ENCODE measurements at places on chromosomes 1 and 21.

DNA sequence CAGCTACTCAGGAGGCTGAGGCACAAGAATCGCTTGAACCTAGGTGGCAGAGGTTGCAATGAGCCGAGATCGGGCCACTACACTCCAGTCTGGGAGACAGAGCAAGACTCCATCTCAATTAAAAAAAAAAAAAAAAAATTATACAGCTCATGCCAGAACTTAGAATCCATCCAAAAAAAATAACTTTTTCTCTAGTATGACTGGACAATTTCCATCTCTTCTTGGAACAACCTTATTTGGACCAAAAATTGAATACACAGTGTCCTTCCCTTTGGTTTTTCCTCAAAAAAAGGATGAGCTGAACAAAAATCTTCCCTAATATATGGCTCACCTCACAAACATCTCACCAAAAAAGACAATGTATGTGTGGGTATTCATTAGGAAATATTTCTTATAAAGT is 73.7 kb downstream of the TOR3A start:
- no peak for DNase-seq

GRCh38 chr1:201466492-201466891 is 2.5 kb downstream of the PHLDA3 start:
- DNase-seq = no peak

DNA sequence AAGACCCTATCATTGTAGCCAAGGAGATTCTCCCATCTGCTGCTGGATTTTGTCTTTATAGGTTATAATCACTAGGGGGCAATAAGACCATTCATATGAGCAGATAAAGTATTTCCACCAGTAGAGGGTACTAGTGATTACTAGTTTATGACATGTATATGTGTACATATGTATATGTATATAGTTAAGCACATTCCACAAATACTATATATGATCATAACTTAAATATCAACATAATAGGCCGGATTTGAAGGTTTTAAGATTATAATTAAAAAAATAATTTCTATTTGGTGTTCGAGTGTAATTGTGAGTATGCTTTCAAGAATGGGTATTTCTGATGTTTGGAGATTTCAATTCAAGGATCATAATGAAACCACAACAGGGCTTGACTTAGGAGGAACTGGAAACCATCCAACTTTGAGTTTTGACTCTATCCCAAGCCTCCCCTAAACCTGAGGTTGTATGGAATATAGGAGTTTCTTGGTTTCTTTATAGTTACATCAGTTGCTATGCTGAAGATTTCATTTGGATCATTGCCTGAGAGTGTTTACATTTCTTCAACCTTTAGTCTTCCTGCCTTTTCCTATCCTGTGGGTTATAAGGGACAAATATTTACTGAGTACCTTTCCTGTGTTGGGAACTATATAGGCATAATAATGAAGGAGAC is 16.9 kb downstream of the TCEANC2 start:
- no peak for DNase-seq

DNA sequence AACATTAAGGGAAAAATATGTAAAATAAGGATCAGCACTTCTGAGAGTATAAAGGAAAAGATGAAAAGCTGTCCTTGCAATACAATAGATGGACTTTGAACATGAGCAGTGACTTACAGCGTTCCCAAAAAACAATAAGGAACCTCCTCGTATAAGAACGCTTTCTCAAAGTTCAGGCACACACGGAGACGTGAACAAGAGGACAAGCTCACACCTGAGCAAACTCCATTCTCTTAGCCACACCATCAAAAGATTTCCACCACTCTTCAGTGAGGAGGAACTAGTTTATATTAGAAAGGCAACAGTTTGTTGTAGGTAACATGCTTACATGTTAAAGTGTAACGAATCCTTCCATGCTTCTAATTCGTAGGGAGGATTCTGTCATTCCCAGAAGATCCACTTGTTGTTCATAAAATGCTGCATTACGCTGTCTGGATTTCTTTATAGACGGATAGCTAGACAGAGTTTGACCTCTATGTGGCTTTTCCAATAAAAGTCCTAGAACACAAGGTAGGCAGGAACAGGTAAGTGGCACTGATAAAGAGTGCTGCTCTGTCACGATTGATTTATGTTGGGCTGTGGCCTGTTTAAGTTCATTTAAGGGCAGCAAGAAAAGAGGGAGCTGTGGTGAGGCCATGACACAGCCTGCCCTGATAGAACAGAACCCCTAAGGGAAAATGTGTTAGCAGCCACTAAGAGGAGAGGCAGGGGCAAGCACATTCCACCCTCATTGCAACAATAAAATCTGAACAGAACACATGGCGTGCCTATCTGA is 37.0 kb upstream of the ATP1A1 start:
- no peak for DNase-seq

- no peak for DNase-seq
These were observed 36.0 kb downstream of the KRTAP10-1 start for GRCh38 chr21:44503901-44504399.

DNA sequence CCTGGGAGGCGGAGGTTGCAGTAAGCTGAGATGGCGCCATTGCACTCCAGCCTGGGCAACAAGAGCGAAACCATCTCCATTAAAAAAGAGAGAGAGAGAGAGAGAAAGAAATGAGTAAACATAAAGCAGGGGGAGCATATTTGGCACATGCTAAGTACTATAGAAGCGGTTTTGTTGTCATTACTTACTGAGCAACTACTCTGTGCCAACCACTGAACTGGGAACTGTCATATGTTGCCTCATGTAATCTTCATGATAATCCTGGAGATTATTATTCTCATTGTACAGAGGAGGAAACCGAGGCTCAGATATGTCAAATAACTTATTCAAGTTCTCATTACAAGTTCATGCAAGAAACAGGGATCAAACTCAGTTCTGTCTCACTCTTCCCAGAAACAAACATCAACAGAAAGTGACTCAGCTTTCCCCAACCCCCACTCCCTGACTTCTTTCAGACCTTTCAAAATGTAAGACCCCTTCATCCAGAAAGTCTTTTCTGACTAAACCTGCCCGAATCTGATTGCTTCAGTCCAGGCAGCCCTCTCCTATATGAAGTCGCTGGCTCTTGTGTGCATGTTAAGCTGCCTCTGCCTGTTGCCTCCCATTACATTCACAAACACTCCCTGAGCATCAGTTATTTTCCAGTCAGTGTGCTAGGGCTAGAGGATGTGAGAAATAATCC is 23.5 kb downstream of the LAMB3 start:
- no peak for DNase-seq

GRCh38 chr1:24411963-24412362 is 1.6 kb downstream of the STPG1 start:
- no peak for DNase-seq

- no peak for DNase-seq
These were observed 450 bp upstream of the POU3F1 start for GRCh38 chr1:38046884-38047602.

GRCh38 chr1:195806060-195806459 is 802.2 kb downstream of the KCNT2 start:
- no peak for DNase-seq

- no peak for DNase-seq
These were observed 58.7 kb upstream of the RGS1 start for GRCh38 chr1:192516776-192517297.

GRCh38 chr21:33229784-33230544 is at the start of gene IFNAR2:
IFNAR2 (plus strand) TSS chr21:33229938; CDS start chr21:33241923, 11,985 bp downstream.
- DNase-seq = no peak

- DNase-seq = no peak
These were observed 780.6 kb downstream of the LTN1 start for GRCh38 chr21:28212061-28212460.

GRCh38 chr1:60922304-60922703 is 160.1 kb upstream of the NFIA start:
- no peak for DNase-seq

- DNase-seq = no peak
These were observed 119.6 kb upstream of the CD34 start for GRCh38 chr1:208030288-208031091.

GRCh38 chr21:39004634-39005501 is 178.4 kb downstream of the PSMG1 start:
- DNase-seq = no peak

- no peak for DNase-seq
These were observed 36.0 kb upstream of the SLC35F3 start for GRCh38 chr1:233868461-233868860.

DNA sequence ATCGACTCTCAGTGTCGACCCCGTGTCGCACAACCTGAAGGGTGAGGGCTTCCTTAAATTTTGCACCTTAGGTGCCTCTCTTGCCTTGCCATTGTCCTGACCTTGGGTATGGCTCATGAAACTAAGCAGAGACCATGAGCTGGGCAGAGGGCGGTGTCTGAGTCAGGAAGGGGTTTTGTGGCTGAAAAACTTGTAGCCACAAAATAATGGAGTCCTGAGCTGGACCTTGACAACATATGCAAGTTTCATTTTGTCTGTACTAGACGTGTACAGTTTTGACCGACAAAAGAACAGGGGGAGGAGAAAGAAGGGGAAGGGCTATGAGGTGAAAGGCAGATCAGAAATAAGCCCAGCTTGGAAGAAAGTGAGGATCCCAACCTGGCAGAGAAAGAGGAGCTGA is 8.3 kb upstream of the RUNX1 start:
- no peak for DNase-seq

- peak; percentile 11 for DNase-seq
These were observed 39.9 kb upstream of the AK4 start for GRCh38 chr1:65108025-65108642.

- peak; percentile 9 for DNase-seq
These were observed at the start of gene EPHA10 for GRCh38 chr1:37764888-37765441. EPHA10 (minus strand) TSS chr1:37765120; CDS start chr1:37765066, 54 bp downstream.

GRCh38 chr1:56033321-56034037 is 545.9 kb downstream of the PLPP3 start:
- DNase-seq = no peak

GRCh38 chr1:172184506-172185191 is 235.8 kb upstream of the C1orf105 start:
- DNase-seq = no peak

DNA sequence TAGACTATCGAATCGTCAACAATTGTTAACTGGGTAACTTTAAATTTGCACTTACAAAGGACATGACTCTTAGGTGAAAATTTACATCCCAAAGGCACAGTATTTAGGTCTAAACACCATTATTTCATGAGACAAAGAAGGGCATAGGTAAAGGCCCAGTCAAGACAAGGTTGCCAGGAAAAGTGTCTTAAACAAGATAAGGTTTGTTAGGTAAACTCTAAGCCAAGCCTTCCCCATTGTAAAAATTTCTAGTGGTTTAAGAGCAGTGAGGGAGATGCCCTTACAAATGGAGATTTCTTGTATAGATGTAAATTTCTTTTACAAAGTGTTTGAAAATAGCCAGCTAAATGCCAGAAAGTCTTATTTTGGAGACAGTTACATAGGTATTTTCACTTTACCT is 36.9 kb upstream of the FNBP1L start:
- DNase-seq = no peak

DNA sequence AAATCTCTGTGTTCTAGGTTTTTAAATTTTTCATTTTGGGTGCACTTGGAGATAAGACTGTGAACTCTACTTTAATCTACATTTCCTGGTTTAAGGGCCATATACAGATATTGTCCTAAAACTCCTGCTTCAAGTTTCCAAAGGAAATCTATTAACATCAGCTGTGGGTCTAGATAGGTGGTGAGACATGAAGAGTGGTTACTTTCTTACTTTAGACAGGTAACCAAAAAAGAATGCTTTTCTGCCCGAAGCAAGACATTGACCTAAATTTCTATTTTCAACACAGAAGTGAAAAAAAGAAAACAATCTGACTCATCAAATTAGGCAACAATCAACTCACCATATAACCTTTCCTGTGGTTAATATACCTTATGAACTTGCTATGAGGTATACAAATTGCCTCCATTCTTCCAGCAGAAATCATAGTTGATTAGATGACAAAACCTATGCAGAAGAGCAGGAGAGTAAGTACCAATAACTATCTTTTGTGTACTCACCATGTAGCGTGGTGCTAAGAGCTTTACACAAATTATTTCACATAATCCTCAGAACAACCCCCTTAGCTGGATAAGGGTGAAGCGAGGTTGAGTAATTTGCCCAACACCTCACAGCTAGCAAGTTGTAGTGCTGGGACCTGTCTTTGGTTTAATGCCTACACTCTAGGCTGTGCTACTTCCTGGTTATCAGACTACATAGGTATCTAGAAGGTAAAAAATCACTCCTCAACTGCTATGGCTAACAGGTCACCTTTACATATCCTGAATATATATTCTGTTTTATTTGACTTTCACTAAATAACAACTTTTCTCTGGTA is 23.4 kb upstream of the PTPN14 start:
- DNase-seq = no peak

- no peak for DNase-seq
These were observed 232.4 kb upstream of the AJAP1 start for GRCh38 chr1:4421986-4422385.

GRCh38 chr21:34227386-34227852 is 136.4 kb upstream of the KCNE2 start:
- DNase-seq = no peak

DNA sequence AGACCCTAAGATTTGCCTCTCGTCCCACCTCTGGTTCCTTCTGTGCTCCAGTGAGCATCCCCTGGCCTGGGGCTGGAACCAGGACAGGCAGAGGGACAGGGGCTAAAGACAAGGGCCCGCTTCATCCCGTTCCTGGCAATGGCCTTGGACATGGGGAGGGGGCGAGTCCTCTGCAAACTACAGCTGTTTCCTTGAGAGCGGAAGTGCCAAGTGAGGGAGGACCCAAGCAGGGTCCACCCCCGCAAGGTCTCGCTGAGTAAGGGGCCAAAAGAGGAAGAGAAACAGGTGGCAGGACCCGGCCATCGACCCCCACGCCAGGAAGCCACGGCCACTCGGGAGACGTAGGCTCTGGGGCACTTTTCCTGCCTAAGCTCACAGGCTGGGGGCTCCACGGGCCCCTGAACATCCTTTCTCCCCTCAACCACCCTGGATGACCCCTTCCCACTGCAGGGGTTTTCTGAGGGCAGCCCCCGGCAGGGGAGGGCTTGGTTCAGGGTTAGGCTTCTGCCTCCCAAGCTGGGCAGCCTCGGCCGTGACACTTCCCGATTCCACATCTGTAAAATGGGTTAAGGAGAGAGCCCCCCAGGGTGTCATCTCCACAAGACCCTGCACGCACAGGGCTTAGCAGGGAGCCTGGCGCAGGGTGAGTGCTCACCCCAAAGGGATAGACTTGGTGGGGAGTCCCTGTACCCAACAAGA is 17.9 kb upstream of the PLEKHG5 start:
- DNase-seq = no peak

- no peak for DNase-seq
These were observed 105.4 kb downstream of the SLC45A1 start for GRCh38 chr1:8423269-8423691.

- DNase-seq = no peak
These were observed 6.2 kb downstream of the DUSP23 start for GRCh38 chr1:159786966-159787365.

- DNase-seq = no peak
These were observed 20.1 kb downstream of the SH2D2A start for GRCh38 chr1:156796340-156797097.

GRCh38 chr1:97042551-97042950 is 321.0 kb downstream of the PTBP2 start:
- no peak for DNase-seq

DNA sequence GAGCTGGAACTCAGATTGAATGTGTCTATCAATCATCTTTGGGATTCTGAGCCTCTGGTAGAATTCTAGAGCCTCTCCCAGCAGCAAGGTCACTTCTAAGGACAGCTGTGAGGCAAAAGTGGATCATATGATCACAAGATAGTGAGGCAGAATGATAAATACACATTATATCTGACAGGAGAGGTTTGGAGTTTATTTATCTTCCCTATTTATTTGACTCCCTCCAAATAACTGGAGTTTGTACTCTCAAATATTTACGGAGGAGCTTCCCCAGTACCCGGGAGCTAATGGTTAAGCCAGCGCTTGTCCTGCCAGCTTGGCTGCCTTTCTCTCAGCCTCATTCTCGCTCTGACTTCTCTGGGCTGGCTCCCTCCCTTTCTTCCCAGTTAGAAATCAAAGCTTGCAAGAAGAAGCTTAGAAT is 2.3 kb downstream of the HMGCS2 start:
- no peak for DNase-seq

Data from NCI-H187 treated with DMSO at 0.1 percent for 48 hours (cell line).